Activated naive CD4-positive, alpha-beta T cell treated with anti-CD3 and anti-CD28 coated beads, Interleukin-2, amount 50 U/mL, for 72 hours (primary cell): ENCODE measurements at places on chromosomes 13 and 19.

DNA sequence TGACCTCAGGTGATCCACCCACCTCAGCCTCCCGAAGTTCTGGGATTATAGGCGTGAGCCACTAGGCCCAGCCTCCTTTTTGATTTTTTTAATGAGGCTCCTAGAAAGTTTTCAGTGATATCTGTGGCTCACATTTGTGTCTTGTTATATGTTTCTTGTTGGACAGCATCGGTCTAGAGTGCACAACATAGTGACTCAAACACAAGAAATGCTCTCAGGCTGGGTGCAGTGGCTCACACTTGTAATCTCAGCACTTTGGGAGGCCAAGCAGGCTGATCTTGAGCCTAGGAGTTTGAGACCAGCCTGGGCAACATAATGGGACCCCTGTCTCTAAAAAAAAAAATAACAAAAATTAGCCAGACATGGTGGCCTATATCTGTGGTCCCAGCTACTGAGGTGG is 8.2 kb downstream of the PHF11 start:
- DNase-seq: no peak

DNA sequence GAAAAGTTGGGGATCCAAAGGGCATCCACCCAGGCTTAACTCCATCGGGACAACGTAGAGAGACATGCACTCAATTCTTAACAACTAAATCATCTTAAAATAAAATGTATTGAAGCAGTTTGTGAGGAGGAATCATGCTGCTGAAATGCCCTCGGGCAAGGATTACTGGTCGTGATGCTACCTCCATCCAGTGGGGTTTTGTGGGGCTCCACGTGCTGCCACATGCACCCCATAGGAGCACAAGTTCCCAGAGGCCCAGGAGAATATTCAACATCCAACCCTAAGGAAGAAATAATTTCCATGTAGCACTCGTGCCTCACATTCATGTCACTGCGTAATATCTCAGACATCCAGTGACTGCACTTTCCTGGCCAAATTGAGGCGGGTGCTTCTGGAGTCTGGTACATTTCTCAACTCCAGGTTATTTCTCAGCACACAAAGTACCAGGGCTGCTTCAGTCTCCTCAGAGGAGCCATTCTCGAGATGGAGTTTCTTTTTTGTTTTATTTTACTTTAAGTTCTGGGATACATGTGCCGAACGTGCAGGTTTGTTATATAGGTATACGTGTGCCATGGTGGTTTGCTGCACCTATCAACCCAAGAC is 429.8 kb downstream of the FOXO1 start:
- DNase-seq: no peak

- peak; percentile 44 for DNase-seq
These were observed 5.4 kb downstream of the PNPLA6 start for GRCh38 chr19:7540761-7541474.

- DNase-seq: no peak
These were observed 17.8 kb upstream of the FOSB start for GRCh38 chr19:45450012-45450333.
